Small intestine (tissue), 16 donors: ENCODE measurements at places on chromosomes 13 and 19. TPM values are rescaled to one million over a fixed set of nuclear protein-coding genes. Genes with fewer than 3 reads are reported as not detected.

The KLK15 gene
- 0.24 TPM for polyA plus RNA-seq

The ZNF226 gene
- polyA plus RNA-seq, result 22.6 TPM

The NFKBIB gene
- polyA plus RNA-seq, result 16.9 TPM

The SOX1 gene
- polyA plus RNA-seq, result not detected

The GJA3 gene
- polyA plus RNA-seq, result 0.01 TPM

The SELENOV gene
- polyA plus RNA-seq, result 0.32 TPM

The FZR1 gene
- polyA plus RNA-seq, result 33.1 TPM

The ZNF529 gene
- polyA plus RNA-seq, result 16.1 TPM

The CLDN10 gene
- 0.54 TPM for polyA plus RNA-seq

The CGB7 gene
- polyA plus RNA-seq, result not detected

The CTXN1 gene
- 0.77 TPM for polyA plus RNA-seq

The PPP1R13L gene
- 12.7 TPM for polyA plus RNA-seq

The PAN3 gene
- polyA plus RNA-seq, result 7.8 TPM

The ZNRF4 gene
- not detected for polyA plus RNA-seq

The ITPKC gene
- polyA plus RNA-seq, result 22.7 TPM

The ZNF296 gene
- polyA plus RNA-seq, result 6.5 TPM

The MAMSTR gene
- polyA plus RNA-seq, result not detected

The FPR1 gene
- 8.1 TPM for polyA plus RNA-seq
